Thymus (tissue), 14 donors: ENCODE measurements at places on chromosomes 3 and 15. TPM values are rescaled to one million over a fixed set of nuclear protein-coding genes. Genes with fewer than 3 reads are reported as not detected.

DNA sequence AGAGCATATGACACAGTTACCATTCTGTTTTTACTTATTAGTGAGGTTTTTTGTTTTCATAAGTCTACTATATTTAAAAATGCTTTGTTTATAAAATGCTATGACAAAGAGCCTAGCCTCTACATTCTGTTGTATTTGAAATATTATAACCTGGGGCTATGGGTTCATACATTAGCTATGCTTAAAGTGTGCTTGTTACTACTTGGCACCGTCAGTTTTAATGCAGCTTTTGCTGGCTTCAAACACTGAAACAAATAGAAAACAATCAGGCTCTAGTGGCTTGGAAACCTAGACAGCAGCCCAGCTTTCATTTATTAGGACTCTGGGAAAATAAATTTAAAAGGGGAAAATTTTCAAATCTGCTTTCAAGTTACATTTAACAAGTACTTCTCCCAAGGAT lies 635.9 kb downstream of the CADM2 start:
- no peaks in the 10 kb centered on the region for H3K4me1 ChIP-seq
- H3K27me3 ChIP-seq = no peaks in the 10 kb centered on the region
- no peak overlapping the region for H3K27ac ChIP-seq
- H3K4me3 ChIP-seq = no peak overlapping the region

GRCh38 chr3:49399461-49399860 lies 12.3 kb downstream of the RHOA start:
- H3K4me3 ChIP-seq = no peak overlapping the region
- H3K27ac ChIP-seq = no peak overlapping the region
- peaks cover 38% of the 10 kb centered on the region for H3K36me3 ChIP-seq
- peaks cover 5% of the 10 kb centered on the region for H3K4me1 ChIP-seq

- H3K36me3 ChIP-seq = no peaks in the 10 kb centered on the region
- peaks cover 39% of the 10 kb centered on the region for H3K27me3 ChIP-seq
- no peak overlapping the region for H3K27ac ChIP-seq
- no peak overlapping the region for H3K4me3 ChIP-seq
- DNase-seq = no peak
These were observed 17.7 kb upstream of the FGD5 start for GRCh38 chr3:14801031-14801430.

Gene FLNB
- 90.5 TPM for total RNA-seq

- no peaks in the 10 kb centered on the region for H3K27me3 ChIP-seq
- no peak overlapping the region for H3K4me3 ChIP-seq
- H3K27ac ChIP-seq = no peak overlapping the region
- no peak for DNase-seq
- no peaks in the 10 kb centered on the region for H3K4me1 ChIP-seq
These were observed 1225.1 kb downstream of the OTOL1 start for GRCh38 chr3:162721736-162722135.

GRCh38 chr3:17747174-17747889 lies 4.9 kb upstream of the TBC1D5 start:
- no peak for DNase-seq
- H3K4me3 ChIP-seq = no peak overlapping the region
- H3K27me3 ChIP-seq = no peaks in the 10 kb centered on the region
- no peaks in the 10 kb centered on the region for H3K36me3 ChIP-seq
